ENCODE measurements at places on chromosomes 1 and 21.

DNA sequence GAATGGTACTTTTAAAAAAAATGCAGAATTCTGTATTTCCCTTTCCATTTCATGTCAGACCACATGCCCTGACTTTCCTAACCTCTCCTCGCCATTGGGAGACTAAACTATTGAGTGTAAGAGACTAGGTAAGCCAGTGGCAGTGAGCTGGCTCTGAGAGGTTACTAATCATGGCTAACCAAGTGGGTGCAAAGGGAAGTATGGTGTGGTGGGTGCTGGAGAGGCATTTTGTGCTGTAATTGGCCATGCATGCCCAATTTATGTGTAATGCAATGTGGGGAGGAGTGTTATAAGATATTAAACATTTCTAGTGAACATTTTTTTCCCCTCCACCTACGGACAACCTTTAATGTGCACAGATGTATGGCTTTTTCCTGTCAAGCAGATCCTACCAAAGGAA is 190.1 kb downstream of the LMO4 start:
- DNase-seq: no peak

DNA sequence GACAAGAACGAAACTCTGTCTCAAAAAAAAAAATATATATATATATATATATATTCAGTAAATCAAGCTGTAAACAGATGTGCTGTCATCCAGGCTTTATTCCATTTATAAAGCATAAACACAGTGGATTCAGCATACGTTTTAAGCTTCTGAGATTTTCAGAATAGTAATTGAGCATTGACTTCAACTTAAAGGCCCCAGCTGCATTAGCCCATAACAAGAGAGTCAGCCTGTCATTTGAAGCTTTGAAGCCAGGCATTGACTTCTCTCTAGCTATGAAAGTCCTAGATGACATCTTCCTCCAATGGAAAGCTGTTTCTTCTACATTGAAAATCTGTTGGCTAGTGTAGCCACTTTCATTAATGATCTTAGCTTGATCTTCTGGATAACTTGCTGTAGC is 6.6 kb downstream of the KPNA6 start:
- DNase-seq: no peak

DNA sequence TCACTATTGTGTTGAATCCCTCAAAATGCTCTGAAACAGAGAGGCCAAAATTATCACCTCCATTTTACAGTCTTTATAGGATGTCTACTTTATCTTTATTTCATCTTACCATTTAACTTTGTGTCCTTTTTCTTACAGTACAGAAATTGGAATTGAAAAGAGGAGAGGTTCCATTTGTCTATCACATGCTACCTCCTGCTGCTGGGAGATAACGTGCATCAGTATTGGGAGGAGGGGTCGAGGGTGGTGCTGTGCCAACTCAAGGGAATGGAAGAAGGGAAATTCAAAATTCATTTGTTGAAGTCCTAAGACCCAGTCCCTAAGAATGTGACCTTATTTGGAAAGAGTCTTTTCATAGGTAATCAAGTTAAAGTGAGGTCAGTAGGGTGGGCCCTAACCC is 85.3 kb downstream of the HHIPL2 start:
- DNase-seq: no peak

DNA sequence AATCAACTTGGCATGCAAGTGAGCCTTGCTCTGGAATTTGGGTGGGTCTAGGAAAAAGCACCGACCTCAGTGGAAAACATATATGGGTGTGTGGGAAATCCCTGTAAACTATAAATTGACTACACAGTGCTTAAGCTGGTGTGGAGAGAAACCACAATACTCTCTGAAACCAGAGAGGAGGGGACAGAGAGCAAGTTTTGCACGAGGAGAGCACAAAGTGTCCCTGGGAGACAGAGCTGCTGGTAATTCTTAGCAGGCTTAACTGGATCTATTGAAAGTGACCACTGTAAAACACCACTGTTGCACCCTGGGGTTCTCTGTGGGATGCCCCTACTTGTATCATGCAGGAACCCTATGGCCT is 12.8 kb downstream of the KCNJ15 start:
- DNase-seq: no peak

- DNase-seq: no peak
These were observed 13.3 kb upstream of the TNFSF18 start for GRCh38 chr1:173064011-173064410.

DNA sequence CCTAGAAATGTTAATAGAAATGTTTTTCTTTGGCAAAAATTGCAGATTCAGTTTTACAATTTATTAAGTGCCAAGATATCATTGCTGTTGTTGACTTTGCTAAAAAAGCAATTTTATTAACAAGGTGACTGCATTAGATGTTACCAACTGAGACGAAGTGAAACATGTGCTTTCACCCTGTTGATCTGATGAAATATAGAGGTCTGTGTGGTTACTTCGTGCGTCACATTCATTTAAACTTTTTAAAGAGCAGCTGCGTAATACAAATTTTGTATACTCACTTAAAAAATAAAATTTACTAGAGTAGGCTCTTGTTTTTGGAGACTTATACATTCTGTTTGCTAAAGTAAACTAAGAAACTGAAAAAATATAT is 465.7 kb downstream of the USP25 start:
- peak; percentile 37 for DNase-seq

GRCh38 chr1:204979891-204980649 is 62.9 kb upstream of the CNTN2 start:
- DNase-seq: no peak

DNA sequence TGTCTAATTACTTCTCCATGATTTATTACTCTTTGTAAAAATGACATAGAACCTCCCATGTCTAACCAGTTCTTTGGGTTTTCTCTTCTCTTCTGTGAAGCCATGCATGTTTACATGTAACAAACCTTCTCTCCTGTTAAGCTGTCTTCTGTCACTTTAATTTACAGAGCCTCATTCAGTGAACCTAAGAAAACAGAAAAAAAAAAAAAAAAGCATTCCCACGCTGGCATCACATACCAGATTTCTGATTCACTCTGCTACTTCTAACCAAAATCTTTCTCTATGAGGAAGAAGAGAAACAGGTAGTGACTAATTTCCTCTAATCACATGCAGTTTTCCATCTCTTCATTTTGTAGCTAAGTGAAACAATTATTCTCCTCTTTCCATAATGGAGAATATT is 141.4 kb upstream of the CXADR start:
- no peak for DNase-seq

GRCh38 chr1:6625584-6626149 is 999 bp downstream of the THAP3 start:
- DNase-seq: no peak

GRCh38 chr1:191707288-191707687 is 451.0 kb upstream of the RGS18 start:
- no peak for DNase-seq

- no peak for DNase-seq
These were observed 15.9 kb upstream of the ELOA start for GRCh38 chr1:23727362-23727811.

DNA sequence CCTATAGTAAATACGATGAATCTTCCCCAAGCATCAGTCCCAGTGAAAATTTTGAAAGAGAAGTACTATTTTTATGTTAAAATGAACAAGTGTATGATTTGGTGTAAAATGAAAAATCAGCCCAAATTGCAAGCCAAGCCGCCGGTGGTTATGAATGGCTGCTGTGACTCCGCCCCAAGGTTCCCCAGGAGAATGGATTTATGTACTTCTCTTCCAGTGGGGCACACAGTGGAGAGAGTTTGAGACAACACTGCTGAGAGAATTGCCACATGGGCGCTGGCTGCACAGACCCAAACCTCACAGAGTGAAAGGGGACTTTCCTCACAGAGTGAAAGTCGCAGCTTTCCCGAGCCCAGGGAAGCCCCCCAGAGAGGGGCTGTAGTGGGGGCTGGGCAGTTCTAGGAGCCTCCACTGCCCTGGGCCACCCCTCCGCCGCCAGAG is 24.0 kb downstream of the CDK18 start:
- peak; percentile 54 for DNase-seq

DNA sequence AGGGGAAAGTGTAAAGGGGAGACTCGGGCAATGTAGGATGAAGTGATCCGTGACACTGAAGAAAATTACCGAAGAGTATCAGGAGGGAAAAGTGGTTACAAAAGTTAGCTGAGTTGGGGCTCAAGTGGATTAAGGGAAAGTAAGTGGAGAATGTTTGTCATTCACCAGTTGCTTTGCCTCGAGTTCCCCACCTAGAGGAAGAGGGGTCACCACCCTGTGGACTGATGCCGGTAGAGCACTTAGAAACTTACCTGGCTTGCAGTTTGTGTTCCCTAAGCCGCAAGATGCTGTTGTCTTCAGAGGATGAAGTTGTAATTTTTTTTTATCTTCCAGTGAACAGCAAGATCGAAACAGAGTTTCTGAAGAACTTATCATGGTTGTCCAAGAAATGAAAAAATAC is 1.0 kb downstream of the PER3 start:
- DNase-seq: no peak

DNA sequence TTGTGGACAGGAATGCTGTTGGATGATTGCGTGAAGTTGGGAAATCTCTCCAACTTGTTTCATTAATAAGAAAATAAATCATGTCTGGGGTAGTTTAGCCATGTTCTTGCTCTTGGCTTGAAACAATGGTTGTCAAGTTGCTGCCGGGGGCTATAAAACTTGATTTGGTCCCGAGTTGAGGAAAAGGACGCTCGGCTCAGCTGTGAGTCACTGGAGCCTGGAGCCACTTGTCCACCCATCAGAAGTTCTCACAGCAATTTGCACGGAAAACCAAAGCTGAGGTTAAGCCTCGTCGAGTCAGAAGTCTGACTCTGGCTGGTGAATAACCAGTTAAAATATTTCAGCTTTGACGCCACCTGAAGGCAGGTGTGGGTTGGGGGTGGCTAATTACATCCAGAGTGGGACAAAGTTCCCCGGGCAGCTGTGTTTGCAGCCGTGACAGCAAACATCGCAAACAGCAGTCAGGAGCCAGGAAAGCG is 19.7 kb upstream of the RIPK4 start:
- DNase-seq: no peak

DNA sequence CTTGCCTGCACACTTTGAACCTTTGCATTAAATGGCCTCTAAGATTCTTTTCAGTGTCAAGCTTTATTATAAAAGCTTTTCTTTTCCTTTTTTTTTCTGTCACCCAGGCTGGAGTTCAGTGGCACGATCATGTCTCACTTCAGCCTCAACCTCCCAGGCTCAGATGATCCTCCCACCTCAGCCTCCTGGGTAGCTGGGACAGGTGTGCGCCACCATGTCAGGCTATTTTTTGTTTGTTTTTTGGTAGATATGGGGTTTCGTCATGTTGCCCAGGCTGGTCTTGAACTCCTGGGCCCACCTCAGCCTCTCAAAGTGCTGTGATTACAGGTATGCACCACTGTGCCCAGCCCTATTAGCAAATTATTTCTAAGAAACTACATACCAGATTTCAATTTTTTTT is 52.9 kb downstream of the GADD45A start:
- DNase-seq: no peak

- peak; percentile 52 for DNase-seq
These were observed 4.5 kb upstream of the LEFTY2 start for GRCh38 chr1:225945564-225945963.

- DNase-seq: no peak
These were observed 283.9 kb downstream of the VAV3 start for GRCh38 chr1:107681001-107681479.

- no peak for DNase-seq
These were observed 389.3 kb downstream of the OMA1 start for GRCh38 chr1:58157256-58157655.

- no peak for DNase-seq
These were observed 45.0 kb downstream of the NPHP4 start for GRCh38 chr1:5947071-5947821.

DNA sequence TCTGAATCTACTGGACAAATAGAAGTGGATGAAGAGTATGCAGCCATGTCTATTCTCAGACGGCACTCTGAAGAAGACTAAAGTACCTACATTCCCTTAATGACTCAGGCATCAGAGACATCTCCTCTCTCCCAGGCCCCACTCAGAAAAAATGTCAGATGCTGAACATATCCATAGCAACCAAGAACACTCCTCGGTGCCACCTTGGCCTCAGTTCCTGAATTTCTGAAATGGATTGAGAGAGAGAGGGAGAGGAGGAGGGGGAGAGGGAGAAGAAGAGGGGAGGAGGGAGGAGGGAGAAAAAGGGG is 16.0 kb upstream of the OVAAL start:
- no peak for DNase-seq

- DNase-seq: no peak
These were observed 18.6 kb upstream of the NTNG1 start for GRCh38 chr1:107122225-107122624.

GRCh38 chr1:179143322-179143721 is 61.5 kb downstream of the TOR3A start:
- DNase-seq: no peak

- peak; percentile 31 for DNase-seq
These were observed 478 bp downstream of the C2CD2 start for GRCh38 chr21:41953249-41953830.

GRCh38 chr21:33025489-33026442 is at the start of gene OLIG2:
OLIG2 (plus strand) TSS chr21:33025935; CDS start chr21:33026863, 928 bp downstream.
- peak; percentile 91 for DNase-seq

- DNase-seq: no peak
These were observed 222.0 kb downstream of the CAMTA1 start for GRCh38 chr1:7006996-7007871.

DNA sequence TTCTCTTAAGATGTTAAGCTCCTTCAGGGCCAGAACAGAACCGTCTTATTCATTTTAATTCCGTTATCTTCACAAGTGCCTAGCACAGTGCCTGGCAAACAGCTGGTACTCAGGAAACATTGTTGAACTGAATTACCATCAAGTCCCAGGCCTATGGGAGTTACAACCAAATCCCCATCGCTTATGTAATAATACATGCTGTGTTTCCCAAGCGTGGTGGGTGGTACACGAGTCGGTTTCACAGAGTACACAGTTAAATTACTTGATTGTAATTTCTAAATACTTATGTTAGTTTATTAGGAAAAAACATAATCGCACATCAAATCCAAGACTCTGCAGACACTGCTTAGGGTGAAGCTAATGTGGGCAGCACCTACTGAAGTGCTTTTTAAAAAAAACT is 1.0 kb downstream of the ANGEL2 start:
- DNase-seq: no peak

DNA sequence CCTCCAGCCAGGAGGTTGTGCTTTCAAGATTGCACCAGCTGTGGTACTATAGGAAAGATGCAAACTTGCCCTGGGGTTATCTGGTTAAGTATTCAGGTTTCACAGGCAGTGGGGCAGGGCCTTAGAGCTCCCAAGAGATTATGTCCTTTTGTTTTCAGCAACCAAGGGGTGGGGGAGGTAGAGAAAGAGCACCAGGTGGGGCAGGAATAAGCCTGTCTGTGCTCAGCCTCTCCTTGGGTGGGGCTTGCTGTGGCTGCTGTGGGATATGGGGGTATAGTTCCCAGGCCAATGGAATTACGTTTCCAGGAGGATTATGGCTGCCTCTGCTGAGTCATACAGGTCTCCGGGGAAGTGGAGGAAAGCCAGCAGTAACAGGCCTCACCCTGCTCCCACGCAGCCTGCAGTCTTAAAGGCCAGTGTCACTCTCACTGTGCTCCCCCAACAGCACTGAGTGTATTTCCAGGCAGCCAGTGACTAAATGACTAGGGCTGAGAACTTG is 508.6 kb downstream of the RWDD3 start:
- DNase-seq: peak; percentile 74

GRCh38 chr1:227759341-227760300 is 24.4 kb downstream of the SNAP47 start:
- DNase-seq: no peak
